ENCODE measurements at places on chromosomes 6 and 20.

DNA sequence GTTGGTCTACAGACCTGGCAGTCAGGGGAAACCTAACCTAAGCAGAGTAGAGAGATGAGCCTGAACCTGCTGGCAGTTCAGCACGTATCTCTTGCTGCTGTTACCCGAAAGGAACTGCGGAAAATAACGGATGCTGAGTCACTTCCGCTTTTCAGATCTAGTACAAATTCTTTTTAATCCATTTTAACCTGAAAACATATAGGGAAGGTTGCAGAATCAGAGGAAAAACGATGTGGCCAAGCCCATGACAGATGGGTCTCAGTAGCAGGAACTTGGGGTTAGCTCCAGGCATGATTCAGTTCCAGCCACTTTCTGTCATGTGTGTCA lies 351.9 kb upstream of the PRND start:
- no peak for DNase-seq

DNA sequence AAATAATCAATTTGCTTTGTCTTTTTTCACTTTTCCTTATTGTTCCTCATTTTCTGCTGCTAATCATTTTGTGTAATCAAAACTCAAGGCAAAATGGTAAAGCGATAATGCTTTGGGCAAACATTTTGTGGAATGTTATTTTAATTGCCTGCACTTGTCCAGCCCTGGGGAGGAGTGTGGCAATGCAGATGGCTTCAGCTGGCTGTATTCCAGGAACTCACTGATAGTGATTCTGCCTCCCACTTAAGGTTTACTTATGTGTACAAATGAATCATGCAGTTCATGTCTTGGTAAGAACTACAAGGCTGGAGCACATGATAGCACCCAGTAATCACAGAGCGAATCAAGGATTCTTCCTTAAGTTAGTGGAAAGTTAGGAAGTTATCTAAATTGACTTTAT lies 107.8 kb downstream of the COL19A1 start:
- DNase-seq, result no peak

GRCh38 chr6:163955756-163956155 lies 541.2 kb downstream of the QKI start:
- DNase-seq, result no peak

DNA sequence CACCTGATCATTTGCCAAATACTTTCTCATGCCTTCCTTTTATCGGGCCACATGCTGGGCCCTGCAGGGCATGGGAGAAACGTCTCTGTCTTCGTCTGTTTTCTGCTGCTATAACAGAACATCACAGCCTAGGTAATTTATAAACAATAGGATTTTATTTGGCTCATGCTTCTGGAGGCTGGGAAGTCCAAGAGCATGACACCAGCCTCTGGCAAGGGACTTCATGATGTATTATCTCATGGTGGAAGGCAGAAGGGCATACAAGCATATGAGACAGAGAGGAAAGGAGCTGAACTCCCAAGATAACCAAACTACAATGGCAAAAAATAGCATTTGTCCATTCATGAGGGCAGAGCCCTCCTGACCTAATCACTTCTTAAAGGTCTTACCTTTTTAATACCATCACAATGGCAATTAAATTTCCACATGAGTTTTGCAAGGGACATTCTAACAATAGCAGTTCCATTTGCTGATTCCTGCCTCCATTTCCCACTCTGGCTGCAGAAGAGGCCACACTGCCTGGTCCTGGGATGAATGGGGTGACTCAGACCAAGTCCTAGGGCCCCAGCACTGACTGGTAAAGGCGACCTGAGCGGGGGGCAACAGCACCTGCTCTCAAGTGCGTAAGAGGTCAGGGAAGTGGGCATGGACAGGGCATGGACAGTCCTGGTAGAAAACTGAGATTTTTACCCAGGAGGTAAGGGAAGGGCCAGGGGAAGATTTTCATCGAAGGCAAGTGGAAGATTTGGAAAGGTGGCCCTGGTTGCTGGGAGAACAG lies 5.1 kb upstream of the ZBP1 start:
- no peak for DNase-seq
